LNCaP clone FGC (cell line): ENCODE measurements at places on chromosomes 6 and 20.

GRCh38 chr6:90202156-90202555 is 94.5 kb downstream of the BACH2 start:
- DNase-seq, result no peak

- DNase-seq, result peak; percentile 67
These were observed 23.2 kb downstream of the PSMB1 start for GRCh38 chr6:170529839-170530469.

- DNase-seq, result no peak
These were observed 303.8 kb downstream of the UBE3D start for GRCh38 chr6:82761674-82762345.

DNA sequence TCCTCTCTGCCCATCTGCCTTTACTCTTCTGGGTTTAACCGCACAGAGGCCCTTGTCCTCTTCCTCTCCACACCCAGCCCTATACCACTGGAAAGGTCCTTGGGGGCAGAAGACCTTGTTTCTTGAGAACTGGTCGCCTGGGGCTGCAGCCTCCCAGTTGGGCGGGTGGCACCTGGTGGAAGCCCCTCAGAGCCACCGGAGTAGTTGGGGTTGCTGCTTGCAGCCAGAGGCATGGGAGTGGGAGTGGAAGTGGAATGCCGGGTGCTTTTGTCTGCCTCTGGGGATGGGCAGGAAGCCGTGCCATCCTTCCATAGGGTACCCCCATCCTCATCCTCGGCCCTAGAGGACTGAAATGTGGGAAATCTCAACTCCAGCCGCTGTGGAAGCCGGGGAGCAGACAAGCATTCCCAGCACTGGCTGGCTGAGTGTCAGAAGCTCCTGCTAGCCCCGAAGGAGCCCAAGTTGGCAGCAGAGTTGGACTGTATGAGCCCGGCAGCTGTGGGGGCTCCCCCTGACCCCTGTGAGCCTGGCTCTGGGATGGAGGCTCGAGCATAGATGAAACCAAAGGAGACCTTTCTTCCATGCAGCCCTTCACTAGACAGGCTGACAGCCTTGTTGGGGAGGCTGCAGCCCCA is 1.2 kb downstream of the VSTM2L start:
- DNase-seq, result no peak

DNA sequence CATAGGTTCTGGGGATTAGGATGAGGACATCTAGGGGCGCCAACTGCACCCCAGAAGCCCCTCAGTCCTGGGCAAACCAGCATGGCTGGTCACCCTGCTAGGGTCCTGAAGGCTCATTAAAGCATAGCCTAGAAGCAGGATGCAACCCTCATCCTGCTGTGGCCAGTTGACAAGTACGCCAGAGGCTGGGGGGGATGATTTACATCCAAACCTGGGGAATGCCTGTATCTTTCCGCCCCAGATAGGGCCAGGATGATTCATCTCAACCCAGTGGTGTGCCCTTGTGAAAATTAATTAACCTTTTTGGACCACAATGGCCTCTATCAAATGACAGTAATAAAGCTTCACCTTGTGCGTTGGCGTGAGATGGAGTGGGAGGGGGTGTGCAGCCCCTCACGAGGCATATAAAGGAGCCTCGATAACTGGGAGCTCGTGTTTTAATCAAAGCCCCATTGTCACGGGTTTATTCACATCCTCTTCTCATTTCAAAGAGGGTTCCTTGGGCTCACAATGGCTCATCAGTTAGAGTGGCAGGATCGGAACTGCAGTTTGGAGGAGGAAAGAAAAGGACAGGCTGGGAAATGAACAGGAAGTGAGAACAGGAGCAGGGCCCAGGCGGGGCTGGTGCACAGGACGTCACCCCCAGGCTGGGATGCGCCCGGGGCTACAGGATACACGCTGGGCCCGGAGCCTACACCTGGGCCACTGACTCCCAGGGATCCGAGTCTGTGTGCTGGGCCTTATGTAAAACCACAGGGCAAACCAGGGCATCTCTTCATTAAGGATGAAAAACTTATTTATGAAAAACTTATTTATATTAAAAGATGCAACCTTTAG is 121.8 kb upstream of the PHACTR3 start:
- no peak for DNase-seq

DNA sequence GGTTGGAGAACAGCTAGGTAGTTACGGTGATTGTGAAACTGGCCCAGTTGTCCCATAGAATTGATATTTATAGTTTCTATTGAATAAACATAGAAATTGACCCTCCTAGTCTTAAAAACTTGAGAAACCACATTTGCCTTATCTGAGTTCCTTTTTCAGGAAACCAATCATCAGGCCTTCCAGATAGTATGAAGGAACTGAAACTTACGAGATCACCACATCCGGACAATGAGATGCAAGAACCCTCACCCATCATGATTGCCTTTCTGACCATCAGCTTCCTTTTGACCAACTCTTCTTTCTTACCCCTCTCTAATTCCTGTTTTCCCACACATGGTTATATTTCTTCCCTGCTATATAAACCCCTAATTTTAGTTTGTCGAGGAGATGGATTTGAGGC is 21.8 kb downstream of the SLC35F1 start:
- no peak for DNase-seq

DNA sequence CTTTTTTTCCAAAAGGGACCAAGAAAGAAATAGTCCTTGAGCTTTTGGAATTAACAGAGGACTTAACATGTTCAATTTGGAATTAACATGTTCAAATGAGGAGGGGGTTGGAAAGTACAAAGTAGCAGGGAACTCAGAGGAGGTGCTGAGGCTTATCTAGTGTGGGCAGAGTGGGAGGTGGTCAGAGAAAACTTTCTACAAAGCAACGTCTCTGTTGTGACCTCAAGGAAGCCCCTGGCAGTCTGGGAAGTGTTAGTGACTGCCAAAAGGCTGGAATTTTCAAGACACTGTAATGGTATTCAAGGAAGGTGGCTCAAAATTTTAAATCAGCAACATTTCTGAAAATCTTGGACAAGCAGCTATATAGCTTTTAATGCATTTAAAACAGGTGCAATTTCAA is 7.3 kb downstream of the ECI2 start:
- no peak for DNase-seq

GRCh38 chr6:168609026-168609685 is 168.2 kb downstream of the SMOC2 start:
- DNase-seq, result no peak

DNA sequence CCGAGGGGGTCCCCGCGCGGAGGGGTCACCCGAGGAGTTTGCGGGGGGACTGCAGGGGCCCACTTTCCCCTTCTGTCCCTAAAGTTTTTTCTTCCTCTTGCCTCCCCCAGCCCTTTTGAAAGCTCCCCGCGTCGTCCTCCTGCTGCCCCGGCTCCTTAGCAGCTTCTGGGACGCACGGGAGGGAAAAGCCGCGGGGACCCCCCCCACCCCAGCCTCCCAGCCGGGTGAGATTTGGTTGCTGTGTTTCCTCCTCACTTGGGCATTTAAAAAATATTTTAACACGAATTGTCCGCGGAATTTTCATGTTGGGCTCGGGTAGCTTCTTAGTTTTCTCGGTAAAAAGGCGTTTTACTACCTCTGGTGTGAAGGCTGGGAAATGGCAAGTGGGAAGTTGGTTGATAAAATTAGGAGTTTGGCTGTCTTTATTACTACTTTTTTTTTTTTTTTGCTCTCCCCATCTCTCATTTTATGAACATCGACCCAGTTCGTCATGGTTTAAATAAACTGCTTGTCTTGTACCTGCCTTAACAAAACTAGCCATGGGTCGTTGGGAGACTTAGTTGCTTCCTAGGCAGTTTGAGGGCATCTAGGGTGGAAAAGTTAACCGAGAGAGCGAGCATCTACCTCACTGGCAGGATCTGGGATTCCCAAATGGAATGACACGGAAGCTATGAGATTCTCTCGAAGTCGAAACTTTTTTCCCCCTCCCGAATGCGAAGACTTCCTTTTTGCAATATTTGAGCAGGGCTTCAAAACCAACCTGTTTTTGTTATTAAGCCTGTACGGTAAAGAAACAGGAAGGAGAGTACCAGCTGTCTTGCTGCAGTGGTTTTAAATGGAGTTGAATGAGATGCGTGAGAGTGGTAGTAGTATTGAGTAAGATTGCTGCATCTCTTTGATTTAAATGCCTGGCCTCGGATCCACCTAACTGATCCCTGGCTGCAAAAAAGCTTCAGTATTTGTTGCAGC is 868 bp downstream of the NCOA3 start:
- DNase-seq, result no peak

DNA sequence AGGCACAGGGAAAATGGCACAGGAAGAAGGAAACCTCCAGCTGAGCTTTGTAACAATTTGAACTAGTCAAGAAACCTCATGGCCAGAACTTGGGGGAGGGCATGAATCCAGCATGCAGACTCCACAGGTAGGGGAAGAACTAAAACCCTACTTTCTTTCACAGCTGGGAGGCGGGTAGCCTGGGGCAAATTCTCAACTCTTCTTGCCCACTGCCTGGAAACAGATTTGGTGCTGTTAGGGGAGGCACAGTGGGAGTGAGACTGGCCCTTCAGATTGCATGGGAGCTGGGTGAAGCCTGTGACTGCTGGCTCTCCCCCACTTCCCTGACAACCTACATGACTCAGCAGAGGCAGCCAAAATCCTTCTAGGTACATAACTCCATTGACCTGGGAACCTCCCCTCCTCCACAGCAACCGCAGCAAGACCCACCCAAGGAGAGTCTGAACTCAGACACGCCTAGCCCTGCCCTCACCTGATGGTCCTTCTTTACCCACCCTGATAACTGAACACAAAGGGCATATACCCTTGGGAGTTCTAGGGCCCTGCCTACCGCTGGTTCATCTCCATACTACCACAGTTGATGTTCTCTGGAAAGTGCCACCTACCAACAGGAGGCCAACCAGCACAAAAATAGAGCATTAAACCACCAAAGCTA is 37.2 kb upstream of the TRIM27 start:
- no peak for DNase-seq

- no peak for DNase-seq
These were observed 132.3 kb downstream of the TINAG start for GRCh38 chr6:54440549-54440948.

DNA sequence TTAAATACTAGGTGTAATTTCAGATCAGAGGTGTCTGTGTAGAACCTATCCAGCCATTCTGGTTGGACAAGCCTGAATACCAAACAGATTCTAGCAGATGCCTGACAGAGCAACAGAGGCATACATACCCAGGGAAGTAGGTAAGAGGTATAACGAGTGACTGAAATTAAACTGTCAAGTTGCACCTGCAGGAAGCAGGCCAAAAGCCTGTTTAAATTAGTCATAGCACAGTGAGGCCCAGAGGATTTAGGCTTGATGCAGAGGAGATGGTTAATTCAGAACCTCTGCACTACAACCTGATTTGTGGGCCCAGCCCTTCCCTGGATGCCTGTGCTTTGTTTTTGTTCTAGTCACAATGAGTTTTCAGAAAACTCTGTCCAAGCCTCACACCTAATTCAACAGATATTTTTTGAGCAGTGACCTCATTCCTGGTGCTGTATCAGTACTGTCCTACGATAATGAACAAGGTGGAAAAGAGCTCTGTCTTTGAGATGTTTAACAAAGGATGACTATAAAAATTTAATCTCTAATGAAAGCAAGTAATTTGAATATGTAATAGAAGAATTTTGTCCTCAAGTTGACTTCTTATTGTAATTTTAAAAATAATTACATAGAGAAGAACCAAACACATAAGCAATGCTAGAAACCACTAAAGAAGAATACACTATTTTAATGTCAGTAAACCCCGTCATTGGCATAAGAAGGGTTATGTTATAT is 31.7 kb downstream of the C6orf58 start:
- no peak for DNase-seq

- no peak for DNase-seq
These were observed 660.4 kb upstream of the FLRT3 start for GRCh38 chr20:14997791-14998190.

DNA sequence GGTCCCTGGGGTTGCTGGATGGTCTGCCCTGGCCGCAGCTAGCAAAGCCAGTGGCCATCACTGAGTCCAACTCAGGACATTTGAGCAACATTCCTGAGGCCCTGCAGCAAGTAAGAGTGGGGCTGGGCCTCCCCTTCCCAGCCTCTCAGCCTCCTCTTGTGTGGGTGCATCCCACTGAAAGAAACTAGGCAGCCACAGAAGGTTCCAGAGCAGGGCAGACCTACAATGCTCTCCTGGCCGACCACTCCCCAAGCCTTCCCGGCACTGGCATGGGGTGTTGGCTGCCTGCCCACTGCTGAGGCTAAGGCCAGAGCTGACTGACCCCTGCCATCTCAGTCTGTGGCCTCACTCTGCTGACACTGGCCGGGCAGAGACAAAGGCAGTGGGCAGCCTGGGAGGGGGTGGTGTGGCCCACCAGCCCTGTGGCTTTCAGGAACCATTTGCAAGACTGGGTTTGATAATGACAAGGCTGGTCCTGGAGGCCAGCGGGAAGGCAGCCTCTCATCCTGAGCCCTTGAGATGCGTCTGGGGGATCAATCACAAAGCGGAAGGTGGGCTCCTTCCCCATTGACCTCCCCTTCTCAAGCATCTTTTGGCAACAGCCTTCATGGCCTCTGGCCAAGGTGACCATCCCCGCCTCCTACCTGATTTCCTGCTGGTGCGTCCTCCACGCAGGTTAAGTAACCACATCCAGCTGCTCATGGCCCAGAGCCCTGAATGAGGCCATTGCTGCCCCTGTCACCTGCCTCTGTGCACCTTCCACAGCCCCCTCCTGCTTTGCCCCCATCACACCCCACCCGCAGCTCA is 9.6 kb downstream of the DLGAP4 start:
- DNase-seq, result no peak

DNA sequence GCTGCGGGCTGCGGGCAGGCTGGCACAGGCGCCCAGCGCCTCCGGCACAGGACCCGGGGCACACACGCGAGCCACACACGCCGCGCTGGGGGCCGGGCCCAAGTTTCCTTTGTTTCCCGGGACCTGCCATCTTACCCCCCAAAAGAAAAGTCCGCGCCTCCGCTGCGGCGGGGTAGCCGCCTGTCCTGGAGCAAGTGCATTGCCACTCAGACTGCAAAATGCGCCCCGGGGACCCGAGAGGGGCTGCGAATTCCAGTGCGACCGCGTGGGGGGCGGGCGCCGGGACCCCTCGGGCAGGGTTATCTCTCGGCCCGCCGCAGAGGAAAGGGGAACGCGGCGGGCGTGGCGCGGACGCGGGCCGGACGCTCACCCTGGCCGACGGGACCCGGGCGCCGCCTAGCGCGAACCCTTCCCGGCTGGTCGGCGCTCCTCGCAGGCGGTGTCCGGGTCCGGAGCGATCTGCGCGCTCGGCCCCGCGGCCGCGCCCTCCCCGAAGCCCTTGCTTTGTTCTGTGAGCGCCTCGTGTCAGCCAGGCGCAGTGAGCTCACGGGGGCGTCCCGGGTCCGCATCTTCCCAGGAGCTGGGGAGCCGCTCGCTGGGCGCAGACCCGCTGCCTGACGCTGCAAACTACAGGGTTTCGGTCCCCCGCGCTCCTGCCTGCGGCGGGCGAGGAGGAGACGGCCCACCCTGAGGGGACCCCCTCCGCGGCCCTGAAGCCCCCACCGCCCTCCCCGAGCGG is 639 bp upstream of the CD24 start:
- DNase-seq, result no peak

- DNase-seq, result no peak
These were observed 1.4 kb upstream of the MAN1A1 start for GRCh38 chr6:119350952-119351372.

GRCh38 chr6:104958178-104959025 is 1.5 kb downstream of the LIN28B start:
- DNase-seq, result no peak
